Amniotic stem cell (primary cell): ENCODE measurements at places on chromosomes 1 and 21.

DNA sequence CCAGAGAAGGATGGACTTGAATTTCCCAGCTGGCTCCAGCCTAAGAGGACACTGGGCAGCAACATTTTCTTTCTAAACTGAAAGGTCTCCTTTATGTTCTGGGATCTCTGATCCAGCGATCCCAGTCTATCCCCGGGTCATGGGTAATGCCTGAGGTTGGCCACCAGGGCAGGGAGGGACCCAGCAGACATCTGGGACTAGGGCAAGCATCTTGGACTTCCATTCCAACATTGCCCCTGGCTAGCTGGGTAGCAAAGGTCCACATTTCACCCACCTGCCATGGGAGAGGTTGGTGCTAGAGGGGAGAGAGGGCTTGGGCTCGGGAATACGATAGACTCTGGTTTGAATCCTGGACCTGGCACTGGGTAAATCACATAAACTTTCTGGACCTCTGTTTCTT is 84.6 kb downstream of the LRRN2 start:
- no peak for DNase-seq

- no peak for DNase-seq
These were observed 63.6 kb downstream of the CD46 start for GRCh38 chr1:207815466-207815865.

GRCh38 chr21:42159560-42160110 is 59.3 kb upstream of the ABCG1 start:
- DNase-seq: no peak

DNA sequence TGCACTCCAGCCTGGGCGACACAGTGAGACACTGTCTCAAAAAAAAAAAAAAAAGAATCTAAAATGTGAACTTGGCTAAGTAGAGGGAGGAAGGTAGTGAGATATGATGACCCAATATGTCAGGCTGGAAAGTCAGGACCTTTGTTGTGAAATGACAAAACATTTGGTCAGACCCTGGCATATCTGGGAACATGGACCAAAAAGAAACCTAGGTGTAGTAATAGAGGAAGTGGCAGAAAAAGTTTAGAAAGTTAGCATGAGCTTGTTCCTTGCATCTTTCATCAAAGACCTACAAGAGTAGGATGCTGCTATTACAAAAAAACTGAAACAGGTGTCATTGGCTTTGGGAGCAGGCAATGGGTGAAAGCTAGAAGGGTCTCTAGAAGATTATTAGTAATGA is 7.3 kb upstream of the S100A3 start:
- DNase-seq: no peak

GRCh38 chr1:201531551-201532425 is 7.1 kb upstream of the NAV1 start:
- DNase-seq: no peak

GRCh38 chr1:214107322-214108096 is 119.7 kb downstream of the PROX1 start:
- no peak for DNase-seq

- DNase-seq: no peak
These were observed 15.0 kb upstream of the ACTA1 start for GRCh38 chr1:229448845-229449244.

DNA sequence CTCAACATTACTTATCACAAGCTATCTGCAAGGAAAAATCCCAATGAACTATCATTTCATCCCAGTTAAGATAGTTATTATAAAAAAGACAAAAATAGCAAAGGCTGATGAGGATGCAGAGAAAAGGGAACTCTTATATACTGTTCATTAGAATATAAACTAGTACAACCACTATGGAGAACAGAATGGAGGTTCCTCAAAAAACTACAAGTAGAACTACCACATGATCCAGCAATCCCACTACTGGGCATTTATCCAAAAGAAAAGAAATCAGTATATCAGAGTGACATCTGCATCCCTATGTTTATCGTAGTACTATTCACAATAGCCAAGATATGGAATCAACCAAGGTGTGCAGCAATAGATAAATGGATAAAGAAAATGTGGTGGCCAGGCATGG is 4.9 kb upstream of the C1orf185 start:
- DNase-seq: no peak

DNA sequence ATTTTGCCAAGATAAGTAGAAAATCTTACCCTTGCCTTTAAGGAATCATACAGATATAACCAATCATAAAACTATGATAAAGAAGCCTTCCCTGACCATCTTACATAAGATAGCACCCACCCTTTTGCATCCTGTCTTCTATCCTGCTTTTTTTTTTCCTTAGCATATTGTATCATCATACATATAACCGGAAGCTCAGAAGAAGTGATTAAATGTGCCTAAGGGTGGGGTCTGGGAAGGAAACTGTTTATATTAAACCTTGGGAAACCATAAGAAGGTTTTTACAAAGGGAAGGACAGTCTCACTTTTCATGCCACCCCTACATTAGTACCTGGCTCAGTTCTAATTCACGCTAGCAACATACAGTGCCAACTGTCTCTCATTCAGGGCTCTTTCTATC is 66.8 kb downstream of the LUZP1 start:
- no peak for DNase-seq

DNA sequence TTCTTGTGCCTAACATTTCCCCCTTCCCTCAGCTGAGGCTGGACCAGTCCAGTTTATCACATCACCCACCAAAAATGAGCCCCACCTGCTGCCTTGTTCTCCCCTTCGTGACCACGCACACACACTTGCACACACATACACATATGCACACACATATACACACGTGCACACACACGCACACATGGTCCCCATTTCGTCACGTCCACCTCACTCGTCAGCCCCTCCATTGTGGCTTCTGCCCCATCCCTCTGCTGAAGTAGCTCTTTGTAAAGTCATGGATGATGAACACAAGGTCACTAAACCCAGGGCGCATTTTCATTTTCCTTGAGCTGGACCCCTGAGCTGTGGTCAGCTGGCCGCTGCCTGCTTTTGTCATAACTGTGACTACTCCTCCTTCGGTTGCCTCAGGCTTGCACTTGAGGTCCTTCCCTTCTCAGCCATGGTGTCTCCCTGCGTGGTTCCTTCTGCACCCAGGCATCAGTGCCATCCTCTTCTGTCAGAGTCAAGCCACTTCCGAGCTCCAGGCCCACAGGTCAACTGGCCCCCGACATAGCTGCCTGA is 93.8 kb downstream of the SYT2 start:
- DNase-seq: no peak

DNA sequence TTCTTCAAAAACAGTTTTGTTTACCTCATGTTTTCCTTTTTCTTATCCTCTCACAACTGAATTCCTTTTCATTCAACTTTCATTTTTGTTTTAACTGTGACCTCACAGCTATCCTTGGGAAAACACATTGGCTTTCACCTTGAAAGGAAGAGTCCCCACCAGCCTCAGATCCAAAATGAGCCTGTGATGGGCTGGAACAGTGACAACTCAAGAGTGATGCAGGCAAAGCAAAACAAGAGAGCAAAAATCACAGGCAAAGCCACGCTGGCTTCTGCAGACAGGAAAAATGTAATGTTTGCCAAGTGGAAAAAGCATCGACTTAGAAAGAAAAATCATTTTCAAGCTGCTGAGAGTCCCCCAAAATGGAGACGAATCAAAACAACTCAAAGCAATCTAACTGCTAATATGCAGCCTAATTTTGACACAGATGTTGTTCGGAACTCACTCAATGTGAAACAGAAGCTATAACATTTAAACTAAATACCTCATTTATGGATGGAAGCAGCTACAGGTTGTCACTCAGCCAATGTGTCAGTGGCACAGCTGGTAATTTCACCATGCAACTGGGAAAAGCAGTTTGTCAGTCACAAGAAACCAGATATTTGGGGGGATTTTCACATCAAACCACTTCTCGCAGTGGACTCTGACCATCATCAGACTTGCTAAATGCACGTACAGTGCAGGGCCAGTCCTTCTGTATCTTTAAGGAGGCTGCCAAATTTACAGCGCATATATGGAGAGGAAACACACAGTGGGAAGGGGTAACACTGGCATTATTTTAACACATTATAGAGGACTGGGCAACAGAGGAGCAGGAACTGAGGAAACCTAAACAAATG is 50.7 kb downstream of the ALG14 start:
- no peak for DNase-seq

GRCh38 chr1:41314376-41315145 is 46.7 kb upstream of the FOXO6 start:
- no peak for DNase-seq

DNA sequence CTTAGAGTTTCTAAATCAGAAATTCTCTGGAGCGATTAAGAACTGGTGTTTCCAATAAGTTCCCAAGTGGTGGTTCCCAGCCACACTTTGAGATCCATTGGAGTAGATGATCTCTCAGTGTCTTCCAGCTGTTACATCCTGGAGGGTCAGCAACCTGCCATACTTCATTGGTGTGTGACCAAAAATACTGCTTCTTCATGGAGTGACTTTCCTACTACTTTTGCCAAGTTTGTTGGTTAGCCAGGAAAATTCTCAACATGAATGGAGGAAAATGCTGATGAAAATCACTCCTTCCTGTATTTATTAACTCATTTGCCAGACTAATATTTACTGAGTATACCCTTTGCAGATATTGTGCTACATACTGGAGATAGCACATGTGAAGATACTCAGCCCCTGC is 186.1 kb downstream of the FGGY start:
- DNase-seq: no peak

GRCh38 chr1:147895123-147895522 is 7.5 kb upstream of the GJA8 start:
- DNase-seq: no peak

DNA sequence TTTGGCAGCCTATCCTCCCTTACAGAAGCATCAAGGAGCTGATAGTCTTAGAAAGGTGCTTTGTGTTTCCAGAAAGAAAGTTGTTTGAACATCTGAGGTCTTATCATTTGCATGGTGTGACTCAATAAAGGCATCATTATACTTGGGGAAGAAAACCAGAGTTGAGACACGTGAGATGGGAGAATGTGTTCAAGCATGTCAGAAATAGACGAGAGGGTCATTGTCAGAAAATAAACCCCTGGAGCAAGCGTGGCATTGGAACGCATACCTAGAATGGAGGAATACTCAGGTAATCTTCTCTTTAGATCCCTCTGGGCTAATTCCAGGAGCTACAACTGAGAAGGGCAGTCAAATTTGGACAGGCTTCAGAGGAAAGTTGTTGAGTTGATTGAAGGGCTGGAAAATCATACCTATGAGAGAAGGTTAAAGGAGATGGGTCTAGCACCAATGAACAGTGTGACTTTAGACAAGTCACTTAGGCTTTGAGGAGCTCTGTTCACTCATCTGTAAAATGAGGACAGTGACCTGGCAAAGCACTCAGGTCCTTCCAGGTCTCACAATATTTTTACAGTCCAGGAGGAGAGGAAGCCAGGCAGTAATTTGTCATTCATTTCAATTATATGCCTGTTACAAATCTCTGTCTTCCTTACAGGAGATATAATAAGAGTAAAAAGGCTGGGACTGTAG is 101.3 kb upstream of the C1orf21 start:
- DNase-seq: no peak

- no peak for DNase-seq
These were observed 17.1 kb downstream of the CACHD1 start for GRCh38 chr1:64487061-64487460.

DNA sequence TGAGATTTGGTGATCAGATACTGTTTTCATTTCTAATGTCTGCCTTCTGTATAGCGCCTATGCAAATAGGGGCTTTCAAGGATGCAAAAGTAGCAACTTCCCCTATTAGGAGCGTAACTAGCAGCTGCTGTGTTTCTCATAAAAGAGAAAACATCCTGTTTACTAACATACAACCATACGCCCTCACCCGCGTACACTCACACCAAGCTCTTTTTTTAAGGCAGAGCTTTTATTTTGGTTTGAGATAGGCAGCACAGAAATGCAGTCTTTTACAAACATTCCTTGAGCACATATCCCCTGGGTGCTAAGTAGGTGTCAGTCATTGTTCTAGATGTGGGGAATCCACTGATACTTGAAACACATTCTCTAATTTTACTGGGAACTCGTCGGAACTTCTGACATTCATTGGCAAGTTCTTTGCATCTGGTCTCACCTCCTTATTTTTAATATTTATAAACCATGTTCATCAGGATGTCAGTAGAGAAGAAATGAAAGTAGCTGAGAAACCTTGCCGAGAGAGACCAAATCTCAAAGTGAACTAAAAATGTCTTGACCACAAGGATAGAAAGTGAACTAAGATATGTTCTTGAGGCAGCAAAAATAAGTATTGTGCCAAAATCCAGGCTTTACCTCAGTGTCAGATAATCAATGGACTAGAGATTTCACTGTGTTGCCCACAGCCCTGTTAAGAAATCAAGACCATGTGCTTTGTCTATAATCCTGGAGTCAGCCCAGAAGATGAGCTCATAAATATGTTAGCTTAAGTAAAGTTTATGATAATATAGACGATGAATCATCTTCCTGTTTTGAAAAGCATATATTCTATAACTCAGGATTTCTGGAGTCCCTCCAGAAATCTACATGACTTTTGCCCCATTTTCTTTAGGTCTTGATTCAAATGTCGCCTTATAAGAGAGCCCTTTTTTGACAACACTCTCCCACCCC is 350.9 kb downstream of the ST6GALNAC3 start:
- DNase-seq: peak; percentile 64

DNA sequence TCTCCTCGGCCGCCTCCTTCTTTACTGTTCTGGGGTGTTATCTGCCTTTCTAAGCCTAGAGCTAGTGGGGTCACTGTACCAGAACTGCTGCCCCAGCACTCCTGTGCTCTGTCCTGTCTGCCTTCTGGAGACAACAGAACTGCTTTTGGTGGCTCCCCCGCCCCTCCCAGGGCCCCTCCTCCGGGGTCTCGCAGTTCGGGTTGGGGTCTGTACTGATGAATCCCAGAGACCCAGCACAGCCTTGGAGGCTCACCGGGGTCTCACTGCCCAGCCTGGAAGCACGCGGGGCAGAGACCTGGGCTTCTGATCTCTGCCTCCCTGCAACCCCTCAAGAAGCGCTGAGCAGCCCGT is 3.2 kb upstream of the PLEKHA6 start:
- no peak for DNase-seq

DNA sequence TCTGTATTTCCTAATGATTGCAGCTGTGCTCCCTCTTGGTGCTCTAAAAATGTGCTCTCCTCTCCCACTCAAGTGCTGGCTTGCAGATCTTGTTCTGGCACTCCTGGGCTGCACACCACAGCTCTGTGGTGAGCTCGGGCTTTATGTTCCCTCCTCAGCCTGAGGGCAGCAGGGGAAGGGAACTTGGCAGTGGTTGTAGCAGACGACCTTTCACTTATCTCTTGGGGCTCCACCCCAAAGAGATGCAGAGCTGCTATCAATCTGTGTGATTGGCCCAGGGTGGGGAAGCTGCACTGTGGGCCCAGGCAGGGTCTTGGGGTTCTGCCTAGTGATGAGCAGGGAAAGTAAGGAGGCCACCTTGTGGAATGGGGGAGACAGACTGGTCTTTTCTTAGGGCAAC is 143.5 kb upstream of the GORAB start:
- DNase-seq: no peak

- DNase-seq: no peak
These were observed 220.3 kb upstream of the NFIA start for GRCh38 chr1:60861961-60862567.

DNA sequence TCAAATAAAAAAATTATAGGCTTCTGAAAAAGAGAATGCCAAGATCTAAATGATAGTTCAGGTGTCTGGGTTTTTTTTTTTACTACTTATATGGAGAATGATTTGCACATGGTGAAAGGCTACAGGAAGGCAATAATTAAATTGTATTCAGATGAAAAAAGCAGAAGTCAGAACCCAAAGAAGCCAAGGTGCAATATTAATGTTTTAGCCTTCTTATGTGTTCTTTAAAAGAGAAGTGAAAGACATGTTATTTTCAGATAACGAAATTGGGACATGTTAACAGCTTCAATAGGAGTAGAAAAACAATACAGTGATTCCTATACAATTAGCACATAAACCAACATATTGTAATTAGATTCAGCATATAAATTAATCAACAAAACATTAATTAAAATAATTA is 452.9 kb upstream of the PRMT6 start:
- DNase-seq: no peak

GRCh38 chr1:176499671-176500070 is 36.7 kb downstream of the PAPPA2 start:
- no peak for DNase-seq
